LHCN-M2 (cell line): ENCODE measurements at places on chromosomes 11 and 22. TPM values are rescaled to one million over a fixed set of nuclear protein-coding genes. Genes with fewer than 3 reads are reported as not detected.

DNA sequence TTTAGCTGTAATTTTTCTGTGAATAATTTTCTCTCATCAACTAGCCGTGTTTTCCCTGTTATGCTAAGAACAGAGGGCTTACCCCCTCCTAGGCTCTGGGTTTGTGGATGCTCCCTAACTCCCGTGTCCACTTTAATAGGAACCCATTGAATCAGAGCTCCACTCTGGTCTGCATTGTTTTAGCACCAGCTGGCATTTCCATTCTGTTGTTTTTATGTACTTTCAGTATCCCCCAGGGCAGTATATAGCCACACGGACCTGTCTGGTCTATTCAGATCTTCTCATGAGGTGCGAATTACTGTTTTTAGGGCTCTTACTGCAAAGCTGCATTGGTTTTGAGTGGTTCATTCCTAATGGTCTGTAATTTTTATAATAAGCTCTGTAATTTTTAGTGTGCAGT lies 16.0 kb downstream of the POLD3 start:
- DNase-seq, result no peak

- DNase-seq, result no peak
Measured at GRCh38 chr11:88344869-88345268, 7.3 kb upstream of the CTSC start.

GRCh38 chr22:37242395-37242918 lies 1.6 kb downstream of the RAC2 start:
- no peak for DNase-seq

GRCh38 chr11:35135222-35135621 lies 3.7 kb upstream of the CD44 start:
- no peak for DNase-seq

Gene RTN4R
- 0.63 TPM in 1 of 2 replicates, not detected in the other for total RNA-seq

DNA sequence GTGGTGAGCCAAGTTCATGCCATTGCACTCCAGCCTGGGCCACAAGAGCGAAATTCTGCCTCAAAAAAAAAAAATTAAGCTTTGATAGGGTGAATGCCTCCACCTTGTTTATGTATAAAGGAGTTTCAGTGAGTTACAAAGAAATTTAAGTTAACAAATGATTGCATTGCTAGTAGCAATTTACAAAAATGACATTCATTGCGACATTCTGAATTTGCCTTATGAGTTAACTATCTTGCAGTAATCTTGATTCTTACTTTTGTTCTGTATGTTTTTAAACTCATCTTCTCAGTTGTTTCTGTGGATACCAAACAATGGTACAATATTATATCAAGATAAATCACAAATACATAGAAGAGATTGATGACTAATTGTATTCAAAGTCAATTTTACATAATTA lies 207.0 kb downstream of the DDX10 start:
- no peak for DNase-seq

GRCh38 chr22:39617342-39617741 lies 46.8 kb downstream of the CACNA1I start:
- no peak for DNase-seq

Gene C22orf42
- total RNA-seq, result not detected in 2 replicates

DNA sequence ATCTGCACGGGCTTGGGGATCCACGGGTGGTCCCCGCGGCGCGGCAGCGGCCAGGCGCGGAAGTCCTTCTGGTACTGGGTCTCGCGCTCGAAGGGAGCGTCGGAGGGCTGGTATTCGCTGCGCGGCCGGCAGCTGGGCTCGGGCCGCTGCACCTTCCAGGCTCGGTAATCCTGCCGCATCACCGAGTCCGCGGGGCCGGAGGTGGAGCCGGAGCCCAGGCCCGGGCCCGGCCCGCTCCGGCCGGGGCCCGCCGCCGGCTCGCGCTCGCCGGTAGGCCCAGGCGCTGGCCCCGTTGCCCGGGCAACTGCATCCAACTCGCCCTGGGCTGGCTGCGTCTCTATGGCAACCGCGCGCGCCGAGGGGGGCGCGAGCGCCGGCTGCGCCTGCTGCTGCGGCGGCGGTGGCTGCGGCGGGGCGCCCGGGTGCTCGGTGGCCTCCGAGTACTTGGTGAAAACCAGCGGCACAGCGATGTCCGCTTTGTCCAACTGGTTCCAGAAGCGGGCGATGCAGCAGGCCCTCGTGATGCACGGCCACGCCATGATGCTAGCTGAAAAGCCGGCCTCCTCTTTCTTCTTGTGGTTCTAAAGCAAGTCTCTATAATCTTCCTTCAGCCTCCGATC lies 897 bp downstream of the MAP6 start:
- no peak for DNase-seq

DNA sequence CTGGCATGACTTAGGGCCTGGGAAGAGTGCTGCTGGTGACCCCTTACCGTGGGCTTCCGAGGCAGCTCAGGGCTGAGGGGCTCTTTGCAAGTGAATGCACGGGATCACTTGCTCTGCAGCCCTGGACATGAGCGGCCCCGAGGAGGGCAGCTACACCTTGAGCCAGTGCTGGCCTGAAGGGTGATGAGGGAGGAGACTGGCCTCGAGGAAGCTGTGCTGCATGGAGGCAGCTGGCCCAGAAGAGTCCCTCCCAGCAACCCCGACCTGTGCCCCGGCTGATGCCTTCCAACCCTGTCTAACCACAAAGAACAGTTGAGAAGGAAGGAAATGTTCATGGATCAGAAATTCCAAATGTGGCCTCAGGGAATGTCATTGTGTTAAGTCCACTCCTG lies 45.2 kb downstream of the TBX1 start:
- peak; percentile 14 for DNase-seq

DNA sequence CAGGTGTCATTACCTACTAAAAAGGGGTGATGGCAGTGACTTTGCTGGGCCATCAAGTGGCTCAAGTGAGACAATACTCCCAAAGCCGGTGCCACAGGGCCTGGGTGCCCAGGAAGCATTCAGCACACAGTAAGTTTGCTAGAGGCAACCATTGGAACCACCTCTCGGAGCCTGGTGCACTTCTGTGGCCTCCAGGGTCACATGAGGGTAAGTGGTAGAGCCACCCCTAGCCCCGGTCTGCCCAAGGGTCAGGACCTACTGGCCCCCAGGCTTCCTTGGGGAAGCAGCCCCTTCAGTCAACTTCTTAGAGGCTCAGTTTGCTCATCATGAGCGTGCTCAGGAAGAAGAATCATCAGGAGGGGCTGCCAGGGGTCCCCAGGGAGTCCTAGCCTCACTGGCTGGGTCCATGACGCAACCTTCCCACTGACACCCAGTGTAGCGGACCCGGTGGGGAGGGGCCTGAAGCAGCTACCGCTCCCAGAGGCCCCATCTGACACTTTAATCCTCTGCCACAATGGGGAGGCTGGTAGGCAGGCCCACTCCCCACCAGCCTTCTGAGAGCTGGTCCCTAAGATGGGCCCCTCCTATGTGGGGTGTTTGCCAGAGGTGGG lies 17.5 kb upstream of the RASL10A start:
- DNase-seq, result no peak

Gene OR4D5
- not detected in 2 replicates for total RNA-seq

GRCh38 chr11:113934761-113935160 lies 30.2 kb downstream of the HTR3B start:
- no peak for DNase-seq

DNA sequence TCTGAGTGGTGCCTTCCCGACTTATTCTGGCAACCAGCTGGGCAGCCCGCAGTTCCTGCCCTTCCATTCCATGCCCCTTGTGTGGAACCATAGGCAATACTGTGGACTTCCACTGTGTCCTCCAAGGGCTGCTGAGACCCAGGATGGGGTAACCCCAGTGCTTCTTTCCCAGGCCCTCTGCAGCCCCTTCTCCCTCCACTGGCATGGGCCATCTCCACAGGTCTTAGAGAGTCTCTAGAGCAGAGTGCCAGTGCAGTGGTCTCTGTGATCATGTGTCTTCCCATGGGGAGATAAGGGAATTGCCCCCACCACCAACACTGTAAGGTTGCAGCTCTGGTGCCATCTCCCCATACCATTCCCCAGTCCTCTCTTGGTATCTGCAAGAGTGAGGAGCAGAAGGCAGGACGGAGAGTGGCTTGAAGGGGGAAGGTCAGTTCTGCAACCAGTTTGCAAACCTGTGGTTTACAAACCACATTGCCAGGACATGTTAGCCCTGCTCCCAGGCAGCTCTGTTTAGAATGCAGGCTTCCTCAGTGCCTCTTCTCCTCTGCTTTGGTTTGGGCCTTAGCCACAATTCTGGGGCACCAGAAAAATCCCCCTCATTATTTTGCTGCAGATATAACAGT lies 20.9 kb upstream of the DRD2 start:
- DNase-seq, result no peak

Gene GLYATL2
- total RNA-seq, result 1.1 and 1.2 TPM in 2 replicates

GRCh38 chr11:2816941-2817421 lies 68.6 kb downstream of the CDKN1C start:
- peak; percentile 28 for DNase-seq

DNA sequence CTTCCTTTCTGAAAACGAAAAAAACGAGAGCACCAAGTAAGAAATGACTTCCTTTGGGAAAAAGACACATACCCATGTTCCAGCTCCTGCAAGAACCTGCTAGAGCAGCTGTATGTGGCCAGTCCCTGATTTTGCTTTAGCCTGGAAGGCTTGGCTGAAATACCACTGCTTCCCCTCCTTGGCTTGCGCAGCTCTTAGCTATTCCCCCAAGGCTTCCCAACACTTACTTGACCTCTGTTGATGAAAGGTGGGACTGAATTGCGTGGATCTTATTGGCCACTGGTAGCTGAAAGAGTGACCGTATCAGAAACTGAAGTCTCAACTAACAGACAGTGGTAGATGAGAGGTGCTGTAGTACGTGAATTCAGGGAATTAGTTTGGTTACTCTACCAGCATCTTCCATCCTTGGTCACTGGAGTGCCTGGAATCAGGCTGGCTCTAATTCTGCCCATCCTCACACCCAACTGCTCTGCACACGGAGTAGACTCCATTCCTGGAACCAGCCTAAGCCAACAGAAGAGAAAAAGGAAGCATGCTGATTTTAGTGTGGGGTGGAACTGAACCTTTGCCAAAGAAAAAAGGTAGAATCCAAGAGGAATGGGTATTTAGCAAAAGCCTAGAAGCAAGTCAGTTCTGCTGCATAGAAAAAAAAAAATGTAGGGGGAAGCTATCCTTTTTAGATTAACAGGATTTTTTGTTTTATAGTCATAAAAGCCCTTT lies 73.8 kb upstream of the CRTAM start:
- DNase-seq, result no peak

Gene SCGB1C1
- not detected in 2 replicates for total RNA-seq

- DNase-seq, result no peak
Measured at GRCh38 chr11:132670921-132671675, 861.2 kb downstream of the OPCML start.
